ENCODE measurements at places on chromosomes 4 and X.

DNA sequence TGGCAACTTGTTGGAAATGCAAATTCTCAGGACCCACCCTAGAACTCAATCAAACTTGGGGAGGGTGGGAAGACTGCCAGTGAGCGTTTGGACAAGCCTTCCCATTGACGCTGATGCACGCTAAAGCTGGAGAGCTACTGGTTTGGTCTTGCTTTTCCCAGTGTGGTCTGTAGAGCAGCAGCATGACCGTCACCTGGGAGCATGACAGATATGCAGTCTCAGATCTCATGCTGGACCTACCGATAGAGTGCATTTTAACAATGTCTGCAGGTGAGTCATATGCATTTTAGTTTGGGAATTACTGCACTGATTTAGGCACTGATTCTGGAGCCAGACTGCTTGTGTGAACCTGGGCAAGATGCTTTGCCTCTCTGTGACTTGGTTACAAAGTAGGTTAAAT lies 27.2 kb downstream of the HPF1 start:
- DNase-seq: no peak

GRCh38 chr4:136811496-136812077 lies 720.7 kb downstream of the PCDH18 start:
- DNase-seq: no peak

- no peak for DNase-seq
Observed at GRCh38 chr4:38574559-38575333, 89.3 kb upstream of the KLF3 start.

DNA sequence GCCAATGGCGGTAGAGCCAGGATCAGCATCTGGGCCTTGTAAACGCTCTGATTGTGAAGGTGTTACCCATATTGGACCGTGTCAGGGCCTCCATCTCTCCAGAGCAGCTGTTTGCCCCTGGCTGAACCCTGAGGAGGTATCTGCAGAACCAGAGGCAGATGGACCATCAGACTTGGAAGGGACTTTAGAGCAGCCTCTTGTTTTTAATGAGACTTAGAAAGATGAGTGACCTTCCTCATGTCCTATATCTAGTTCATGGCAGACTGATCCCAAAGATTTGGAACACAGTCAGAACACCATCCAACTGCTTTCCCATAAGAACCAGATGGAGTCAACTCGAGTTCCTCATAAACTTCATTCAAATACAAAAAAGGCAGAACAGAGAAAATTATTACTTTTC lies 135.1 kb upstream of the MSX1 start:
- DNase-seq: no peak

- DNase-seq: no peak
Observed at GRCh38 chrX:77118686-77119085, 328.5 kb upstream of the FGF16 start.

DNA sequence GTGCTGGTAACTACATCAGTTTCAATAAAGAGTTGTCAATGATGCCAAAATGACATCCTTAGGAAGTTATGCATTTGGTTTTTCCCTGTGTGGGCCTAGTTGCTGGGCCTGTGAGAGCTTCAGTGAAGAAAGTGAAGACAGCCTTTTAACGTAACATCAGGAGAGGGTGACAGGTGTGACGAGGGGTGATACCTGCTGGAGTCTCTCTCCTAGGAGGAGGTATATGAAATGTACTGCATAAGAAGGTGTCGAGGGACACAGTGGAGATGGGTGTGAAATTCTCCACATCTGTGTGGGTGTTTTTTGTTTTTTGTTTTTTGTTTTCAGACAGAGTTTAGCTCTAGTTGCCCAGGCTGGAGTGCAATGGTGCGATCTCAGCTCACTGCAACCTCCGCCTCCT lies 49.2 kb downstream of the EVC start:
- no peak for DNase-seq

DNA sequence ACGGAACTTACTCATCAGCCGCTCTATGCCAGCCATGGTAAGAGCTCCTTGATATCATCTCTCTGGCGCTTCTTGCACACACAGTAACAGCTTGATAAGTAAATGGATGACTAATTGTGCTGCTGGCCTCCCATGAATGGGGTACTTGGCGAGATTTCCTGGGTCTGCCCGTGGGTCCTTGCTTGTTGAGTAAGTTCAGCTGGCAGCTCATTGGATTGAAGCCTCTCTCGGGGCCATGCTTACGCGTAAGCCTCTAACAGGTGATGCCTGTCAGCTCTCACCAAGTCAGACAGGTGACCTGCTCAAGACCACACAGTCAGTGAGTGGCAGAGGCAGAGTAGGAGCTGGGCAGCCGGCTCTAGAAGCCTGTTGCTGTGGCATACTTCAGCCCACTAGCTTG lies 7.7 kb downstream of the NSG1 start:
- DNase-seq: no peak

DNA sequence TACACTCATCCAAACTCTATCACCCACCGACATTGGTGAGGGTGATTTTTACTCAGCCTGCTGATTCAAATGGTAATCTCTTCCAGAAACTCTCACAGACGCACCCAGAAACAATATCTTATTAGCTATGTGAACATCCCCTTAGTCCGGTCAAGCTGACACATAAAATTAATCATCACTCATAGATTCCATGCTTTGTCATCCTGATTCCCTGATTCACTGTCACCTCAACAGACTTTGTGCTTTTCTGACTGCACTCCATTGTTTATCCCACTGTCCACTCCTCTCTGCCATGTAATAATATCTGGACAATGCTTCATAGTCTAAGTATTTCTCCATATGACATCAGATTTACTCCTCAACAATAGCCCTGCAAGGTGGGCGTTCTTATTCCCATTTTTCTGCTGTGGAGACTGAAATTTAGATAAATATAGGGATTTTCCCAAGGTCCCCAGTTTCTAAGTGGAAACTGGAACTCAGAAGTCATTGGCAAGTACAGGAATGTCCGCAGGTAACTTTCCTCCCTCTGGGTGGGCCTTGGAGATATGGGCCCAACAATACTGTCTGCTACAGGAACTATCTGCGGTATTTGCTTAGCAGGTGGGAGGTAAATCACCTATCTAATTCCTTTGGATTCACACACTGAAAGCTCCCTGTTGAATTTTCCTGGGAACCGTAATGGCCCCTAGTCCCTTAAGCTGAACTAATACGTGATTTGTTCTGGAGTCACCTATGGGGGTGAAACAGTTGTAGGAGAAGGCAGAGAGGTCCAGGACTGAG lies 228.6 kb upstream of the BCOR start:
- no peak for DNase-seq

- no peak for DNase-seq
Observed at GRCh38 chr4:179248821-179249220, 1806.6 kb upstream of the AGA start.
